AG10803 (cell line): ENCODE measurements at places on chromosomes 3 and 15.
A peak's percentile ranks its signal among the peaks of the same experiment; 100 is the strongest.

GRCh38 chr3:73207946-73208440 lies 146.5 kb downstream of the EBLN2 start:
- no peak for DNase-seq

DNA sequence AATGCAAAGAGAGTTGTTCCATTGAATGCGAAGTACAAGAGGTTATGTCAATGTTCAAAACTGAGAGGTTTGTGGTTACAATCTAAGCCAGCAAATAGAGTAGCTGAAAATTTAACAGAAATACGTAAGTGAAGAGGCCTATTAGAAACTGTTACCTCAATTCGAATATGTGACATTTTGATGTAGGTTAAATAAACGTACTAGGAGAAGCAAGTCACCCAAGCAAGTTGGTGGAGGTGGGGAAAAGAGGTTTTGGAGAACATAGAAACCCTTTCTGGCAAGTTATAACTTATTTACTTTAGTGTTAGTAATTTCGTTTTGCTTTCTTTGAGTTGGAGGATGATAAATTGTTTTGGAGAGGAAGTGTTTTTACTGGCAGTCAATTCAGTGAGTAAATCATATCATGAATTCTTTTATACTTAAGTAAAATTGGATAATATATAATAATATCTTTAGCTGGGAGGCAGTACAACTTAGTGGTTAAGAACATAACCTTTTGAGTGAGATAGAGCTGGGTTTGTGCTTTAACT lies 91.2 kb upstream of the NAALADL2 start:
- DNase-seq, result no peak

GRCh38 chr3:8460815-8461456 lies 40.7 kb upstream of the LMCD1 start:
- peak; percentile 99 for DNase-seq

GRCh38 chr3:14862303-14862660 lies 43.5 kb downstream of the FGD5 start:
- no peak for DNase-seq

GRCh38 chr15:85024509-85025336 lies 43.1 kb downstream of the PDE8A start:
- DNase-seq, result peak; percentile 72

- DNase-seq, result peak; percentile 84
Measured at GRCh38 chr3:24156466-24156865, 211.4 kb downstream of the NR1D2 start.

DNA sequence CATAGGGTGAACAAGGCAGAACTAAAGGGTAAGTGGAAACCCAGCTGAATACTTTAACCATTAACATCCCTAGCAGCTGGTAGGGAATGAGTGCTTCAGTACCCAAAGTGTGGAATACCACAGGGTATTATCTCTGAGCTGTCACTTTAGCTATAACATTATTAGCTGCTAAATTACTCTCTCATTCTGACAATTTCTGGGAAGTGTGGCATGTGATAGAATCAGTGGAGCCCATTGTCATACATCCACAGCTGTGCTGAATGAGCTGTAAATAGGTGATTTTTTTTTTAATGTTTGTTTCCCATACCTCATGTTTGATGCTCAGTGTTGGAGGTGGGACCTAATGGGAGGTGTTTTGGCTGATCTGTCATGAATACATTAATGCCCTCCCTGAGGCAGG lies 894.3 kb downstream of the DIPK2A start:
- DNase-seq, result no peak

DNA sequence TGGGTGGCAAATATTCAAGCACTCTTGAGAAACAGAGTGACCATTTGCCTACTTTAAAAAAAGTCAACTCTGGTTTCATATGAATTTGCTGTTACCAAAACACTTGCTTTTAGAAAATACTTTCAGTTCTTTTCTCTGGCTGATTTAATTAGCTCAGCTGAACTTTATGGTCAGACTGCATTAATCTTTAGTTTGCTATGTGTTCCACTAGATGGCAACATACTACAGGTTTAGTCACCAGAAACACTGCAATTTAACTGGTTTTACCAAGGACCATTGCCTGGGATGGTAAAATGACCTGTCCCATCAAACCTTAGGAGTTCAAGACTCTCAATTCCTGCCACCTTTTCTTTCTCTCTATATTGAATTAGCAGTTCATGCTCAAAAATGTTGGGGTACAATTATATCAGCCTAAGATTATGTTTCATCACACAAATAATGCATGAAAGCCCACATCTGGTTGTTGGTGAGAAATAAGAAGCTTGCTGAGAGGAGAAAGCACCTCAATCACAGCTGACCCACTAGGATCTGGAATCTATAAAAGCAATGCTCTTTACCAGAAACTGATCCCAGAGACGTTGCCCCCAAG lies 14.2 kb downstream of the EIF4E3 start:
- DNase-seq, result peak; percentile 61

GRCh38 chr3:35639254-35640186 lies at the start of gene ARPP21:
Gene ARPP21, plus strand, starts transcription at chr3:35639525. Its CDS starts 42,227 bp downstream, at chr3:35681752.
- no peak for DNase-seq

GRCh38 chr3:102090721-102091045 lies 241.4 kb downstream of the NFKBIZ start:
- peak; percentile 16 for DNase-seq

DNA sequence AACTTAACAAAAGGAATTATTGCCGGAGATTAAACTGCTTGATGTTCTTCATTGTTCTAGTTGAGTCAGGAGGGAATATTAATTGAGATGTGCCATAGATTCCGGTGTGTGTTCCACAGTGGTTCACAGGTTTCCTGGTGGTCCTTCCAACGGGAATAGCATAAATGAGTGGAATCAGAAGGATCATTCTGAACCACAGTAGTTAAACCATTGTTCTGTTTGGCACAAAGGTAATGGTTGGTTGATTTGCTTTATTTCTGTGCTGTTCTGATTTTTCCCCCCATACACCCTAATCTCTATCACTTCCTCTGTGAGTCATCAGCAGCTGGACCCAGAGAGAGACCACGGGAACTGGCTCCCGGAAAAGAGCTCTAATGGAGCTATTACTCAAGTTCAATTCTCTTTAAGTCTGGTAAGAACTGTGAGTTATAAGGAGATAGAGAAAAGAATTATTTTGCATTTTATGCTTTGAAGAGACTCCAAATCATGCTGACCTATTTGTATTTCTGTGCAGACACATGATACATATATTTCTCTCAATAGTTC lies 627.2 kb downstream of the ZIC1 start:
- DNase-seq, result no peak

DNA sequence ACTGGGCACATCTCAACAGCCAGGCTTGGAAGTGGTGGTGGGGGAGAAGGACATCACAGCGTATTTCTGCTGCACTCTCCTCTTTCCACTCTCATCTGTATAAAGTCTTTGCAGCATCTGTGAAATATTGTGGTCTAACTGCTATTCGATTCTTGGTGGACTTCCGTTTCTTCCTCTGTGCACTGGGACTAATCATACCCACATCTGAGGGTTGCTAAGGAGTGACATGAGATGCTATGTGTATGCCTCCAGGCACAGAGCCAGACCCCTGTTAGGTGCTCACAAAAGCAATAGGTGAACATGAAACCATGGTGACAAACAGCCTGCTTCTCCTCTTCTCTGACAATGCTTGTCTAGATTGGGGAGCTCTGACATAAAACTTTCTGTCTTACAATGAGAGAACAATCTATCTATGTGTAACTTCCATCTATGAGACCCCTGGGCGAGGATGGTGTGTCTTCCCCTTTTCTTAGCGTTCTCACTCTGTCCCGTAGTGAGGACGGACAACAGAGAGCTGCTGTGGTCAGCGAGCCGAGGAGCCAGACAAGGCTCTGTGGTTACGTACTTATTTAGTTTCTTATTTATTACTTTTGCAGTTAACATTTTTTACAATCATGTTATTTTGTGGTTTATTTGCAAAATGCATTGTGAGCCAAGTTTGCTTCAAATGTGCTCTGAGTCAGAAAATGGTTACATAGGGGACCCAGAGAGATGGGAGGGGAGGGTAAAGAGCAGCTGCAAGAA lies 196.7 kb upstream of the TPRG1 start:
- DNase-seq, result peak; percentile 63

- no peak for DNase-seq
Measured at GRCh38 chr15:74123131-74123429, 7.3 kb upstream of the ISLR2 start.

DNA sequence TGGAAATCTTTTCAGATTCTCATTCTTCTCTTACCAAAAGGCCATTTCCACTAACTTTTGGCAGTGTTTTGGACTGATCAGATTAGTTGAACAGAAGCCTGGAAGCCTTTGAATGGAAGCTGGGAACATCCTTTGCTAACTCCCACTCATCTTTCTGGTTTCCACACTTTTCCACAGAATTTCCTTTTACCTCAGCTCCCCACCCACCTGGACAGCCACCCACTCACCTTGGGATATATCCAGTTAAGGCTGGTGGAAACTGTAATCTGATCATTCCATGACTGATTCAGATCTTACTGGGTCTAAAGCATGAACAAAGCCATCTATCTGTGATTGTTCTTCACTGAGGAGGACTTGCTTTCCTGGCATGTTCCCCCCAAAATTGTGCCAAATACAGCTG lies 119.5 kb downstream of the CCNL1 start:
- no peak for DNase-seq

- no peak for DNase-seq
Measured at GRCh38 chr15:66884661-66885237, 180.7 kb upstream of the SMAD3 start.

- DNase-seq, result no peak
Measured at GRCh38 chr15:99434506-99435112, 131.2 kb upstream of the MEF2A start.

- peak; percentile 83 for DNase-seq
Measured at GRCh38 chr3:104460477-104461406, 906.0 kb upstream of the ALCAM start.

- DNase-seq, result peak; percentile 58
Measured at GRCh38 chr3:124429129-124429815, 301.0 kb upstream of the UMPS start.

GRCh38 chr3:138796761-138797160 lies 38.0 kb downstream of the PIK3CB start:
- no peak for DNase-seq

GRCh38 chr3:107283948-107284347 lies 93.3 kb upstream of the CCDC54 start:
- no peak for DNase-seq

GRCh38 chr3:37531066-37531720 lies 330.5 kb upstream of the CTDSPL start:
- no peak for DNase-seq

GRCh38 chr15:33292717-33293307 lies 18.0 kb upstream of the RYR3 start:
- peak; percentile 50 for DNase-seq

GRCh38 chr3:58528629-58529028 lies 8.4 kb downstream of the ACOX2 start:
- peak; percentile 33 for DNase-seq

DNA sequence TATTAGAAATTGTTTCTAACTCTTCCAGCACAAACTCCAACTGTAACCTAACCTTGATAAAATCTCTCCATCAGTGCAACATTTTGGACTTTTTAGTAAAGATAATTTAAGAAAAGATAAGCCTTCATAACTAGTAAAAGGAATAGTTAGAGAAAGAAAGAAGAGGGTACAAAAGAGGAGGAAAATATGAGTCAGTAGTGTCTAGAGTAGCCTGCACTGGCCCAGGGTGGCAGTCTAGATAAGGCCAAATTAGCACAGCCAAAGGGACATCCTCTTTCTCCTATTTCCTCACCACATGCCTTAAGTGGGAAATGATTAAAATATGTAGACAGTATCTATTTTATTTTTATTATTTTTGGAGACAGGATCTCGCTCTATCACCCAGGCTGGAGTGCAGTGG lies 3.7 kb downstream of the PROS1 start:
- no peak for DNase-seq

DNA sequence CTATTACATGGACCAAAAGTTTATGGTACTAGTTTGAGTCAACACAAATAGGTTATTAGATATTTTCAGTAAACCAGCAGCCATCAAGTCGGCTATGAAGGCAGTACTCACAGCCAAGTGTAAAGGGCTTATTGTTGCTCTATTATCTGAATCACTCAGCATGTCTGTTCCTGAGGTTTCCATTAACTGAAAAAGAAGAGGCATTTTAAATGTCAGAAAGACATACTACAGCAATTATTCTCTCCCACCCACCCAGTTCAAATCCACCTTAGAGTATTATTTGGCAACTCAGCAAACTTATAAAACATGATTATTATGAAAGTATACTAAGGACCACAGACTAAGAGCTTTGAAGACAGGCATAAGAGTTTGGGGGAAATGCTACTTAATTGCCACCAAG lies 93.1 kb downstream of the BTD start:
- no peak for DNase-seq

- DNase-seq, result peak; percentile 52
Measured at GRCh38 chr15:42137461-42138261, 18.8 kb downstream of the PLA2G4F start.

- peak; percentile 91 for DNase-seq
Measured at GRCh38 chr3:169998668-169999131, 32.1 kb downstream of the SEC62 start.

GRCh38 chr15:76108021-76108723 lies 48.4 kb downstream of the TMEM266 start:
- no peak for DNase-seq

GRCh38 chr15:90581771-90582352 lies 52.1 kb downstream of the CRTC3 start:
- no peak for DNase-seq

GRCh38 chr3:116399701-116400226 lies 45.5 kb downstream of the LSAMP start:
- no peak for DNase-seq

DNA sequence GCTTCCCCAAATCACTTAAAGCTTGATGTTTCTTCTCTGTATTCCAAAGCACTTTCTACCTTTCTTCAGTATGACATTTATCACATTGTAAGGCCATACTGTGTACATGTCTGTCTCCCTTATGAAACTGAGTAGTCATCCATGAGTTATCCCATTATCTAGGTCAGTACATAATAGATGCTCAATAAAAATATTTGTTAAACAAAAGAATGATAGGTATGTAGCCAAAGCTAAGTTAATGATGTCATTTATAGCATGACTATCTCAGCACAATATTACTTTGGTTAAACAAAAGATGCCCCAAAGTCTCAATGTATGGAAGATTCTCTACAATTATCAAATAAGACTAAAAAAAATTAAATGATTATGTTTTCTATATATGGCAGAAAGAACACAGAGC lies 3.1 kb upstream of the TMCO5A start:
- peak; percentile 16 for DNase-seq

- peak; percentile 58 for DNase-seq
Measured at GRCh38 chr3:183895296-183895695, 10.6 kb upstream of the PARL start.

DNA sequence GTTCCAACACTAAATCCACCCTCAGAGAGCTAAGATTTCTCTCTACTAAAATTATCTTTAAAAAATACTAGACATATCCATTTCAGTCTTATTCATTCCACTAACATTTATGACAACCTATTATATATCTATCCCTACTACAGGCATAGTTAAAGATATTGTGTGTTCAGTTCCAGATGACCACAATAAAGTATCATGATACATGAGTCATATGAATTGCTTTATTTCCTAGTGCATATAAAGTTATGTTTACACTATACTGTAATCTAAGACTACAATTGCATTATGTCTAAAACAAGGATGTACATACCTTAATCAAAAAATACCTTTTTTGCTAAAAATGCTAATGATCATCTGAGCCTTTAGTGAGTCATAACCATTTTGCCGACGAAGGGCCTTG lies 19.4 kb downstream of the SHOX2 start:
- DNase-seq, result no peak

GRCh38 chr3:6750782-6751181 lies 110.1 kb upstream of the GRM7 start:
- no peak for DNase-seq
